Stimulated activated CD8-positive, alpha-beta memory T cell treated with anti-CD3 and anti-CD28 coated beads, Interleukin-4, amount 100 ng/mL, for 24 hours (primary cell): ENCODE measurements at places on chromosomes 2 and 18.

GRCh38 chr2:188207554-188207953 lies 84.1 kb upstream of the GULP1 start:
- no peak for DNase-seq

- DNase-seq: no peak
Measured at GRCh38 chr2:38549071-38549704, 53.5 kb downstream of the HNRNPLL start.

GRCh38 chr2:73897240-73897583 lies 4.4 kb downstream of the ACTG2 start:
- no peak for DNase-seq

- no peak for DNase-seq
Measured at GRCh38 chr2:196884368-196884767, 42.1 kb downstream of the PGAP1 start.

- DNase-seq: no peak
Measured at GRCh38 chr2:105432044-105432399, 33.2 kb upstream of the FHL2 start.

DNA sequence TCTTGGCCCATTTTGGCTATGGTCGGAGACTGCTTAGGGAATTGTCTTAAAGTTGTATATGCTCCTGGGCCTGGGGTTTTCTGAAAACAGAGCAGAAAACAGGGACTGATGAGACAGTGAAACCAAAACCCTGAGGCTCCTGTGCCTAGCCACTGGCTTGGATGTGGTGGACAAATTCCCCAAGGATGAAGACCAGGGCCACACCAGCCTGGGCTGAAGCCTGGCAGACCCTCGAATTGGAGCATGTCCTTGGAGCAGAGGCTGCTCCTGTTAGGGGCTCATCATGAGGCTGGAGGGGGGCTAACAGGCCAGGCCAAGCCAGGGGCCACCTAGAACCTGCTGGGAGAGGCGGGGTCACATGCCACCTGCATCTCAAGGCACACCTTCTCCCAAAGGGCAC lies 68.1 kb downstream of the STPG4 start:
- DNase-seq: no peak

DNA sequence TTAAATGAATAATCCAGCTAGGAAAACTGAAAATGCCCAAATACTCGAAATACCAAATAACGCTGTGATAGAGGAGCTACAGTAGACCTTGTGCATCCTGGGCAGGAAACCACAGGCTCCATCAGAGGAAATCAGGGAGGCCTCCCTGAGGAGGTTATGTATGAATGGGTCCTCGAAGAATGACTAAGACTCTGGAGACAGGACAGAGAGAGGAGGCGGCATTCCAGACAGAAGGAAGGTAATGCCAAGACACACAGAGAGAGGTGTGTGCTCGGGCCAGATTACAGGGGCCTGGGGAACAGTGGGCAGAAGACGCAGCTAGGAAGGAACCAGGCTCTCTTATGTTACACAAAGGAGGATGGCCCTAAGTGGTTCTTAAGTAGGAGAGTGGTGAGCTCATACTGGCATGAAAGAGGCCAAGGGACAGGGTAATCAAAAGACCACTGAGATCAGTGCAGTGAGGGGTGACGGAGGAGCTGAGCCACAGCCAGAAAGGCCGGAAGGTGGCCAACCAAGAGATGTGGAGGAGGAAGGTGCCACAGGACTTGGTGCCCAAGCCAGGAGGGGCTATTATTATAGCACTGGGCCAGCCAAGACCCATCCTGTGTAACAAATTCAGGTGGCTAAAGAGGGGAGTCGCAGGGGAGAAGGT lies 9.9 kb downstream of the ST3GAL5 start:
- DNase-seq: no peak

GRCh38 chr18:23994361-23994902 lies 20.1 kb upstream of the TTC39C start:
- no peak for DNase-seq

- DNase-seq: no peak
Measured at GRCh38 chr2:176464886-176465564, 195.8 kb downstream of the MTX2 start.
